NCI-H460 (cell line): ENCODE measurements at places on chromosomes 7 and 10. TPM values are rescaled to one million over a fixed set of nuclear protein-coding genes. Genes with fewer than 3 reads are reported as not detected.

GRCh38 chr7:31102151-31102972 lies 50.3 kb downstream of the ADCYAP1R1 start:
- DNase-seq: no peak

- DNase-seq: no peak
Observed at GRCh38 chr7:73597978-73598782, 19.8 kb upstream of the TBL2 start.

- no peak for DNase-seq
Observed at GRCh38 chr7:19101909-19102308, 15.5 kb downstream of the TWIST1 start.

DPYSL4 gene
- 1.5 and 2.1 TPM in 2 replicates for total RNA-seq

DNA sequence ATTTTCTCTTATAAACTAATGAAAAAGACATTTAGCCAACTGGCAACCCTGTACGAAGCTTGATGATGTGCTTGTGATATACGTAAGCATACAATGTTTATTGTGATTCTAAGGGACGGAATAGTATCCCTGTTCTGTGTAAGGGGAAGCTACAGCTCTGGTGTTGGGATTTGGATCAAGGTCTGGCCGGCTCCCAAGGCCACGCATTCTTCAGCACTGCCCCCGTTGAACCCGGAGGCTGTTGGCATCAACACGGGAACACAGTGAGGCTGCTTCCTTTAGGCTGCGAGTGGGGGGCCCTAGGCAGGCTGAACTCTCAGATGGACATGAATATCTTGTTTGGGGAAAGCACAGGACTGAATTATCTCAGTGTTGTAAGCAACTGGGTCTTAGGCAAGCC lies 180.6 kb downstream of the CAMK1D start:
- DNase-seq: no peak
